ENCODE measurements at places on chromosomes 4 and X.
A peak's percentile ranks its signal among the peaks of the same experiment; 100 is the strongest.

- peak; percentile 48 for DNase-seq
Measured at GRCh38 chrX:123869488-123869887, 9.6 kb downstream of the XIAP start.

DNA sequence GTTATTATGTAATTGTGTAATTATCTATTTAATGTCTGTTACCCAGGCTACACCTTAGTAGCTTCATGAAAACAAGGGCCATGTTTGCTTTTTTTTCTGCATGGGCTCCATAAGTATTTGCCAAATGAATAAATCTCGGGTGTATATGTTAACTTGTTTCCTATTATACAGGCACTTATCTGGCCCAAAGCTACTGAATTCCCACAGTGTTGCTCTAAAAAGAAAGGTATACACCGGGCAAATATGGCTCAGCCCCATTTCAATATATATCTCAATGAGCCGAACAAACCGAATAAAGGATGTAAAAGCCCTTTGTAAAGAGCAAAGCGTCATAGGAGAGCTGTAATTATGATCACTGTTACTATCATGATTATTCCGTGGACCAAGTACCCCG is 767 bp downstream of the PAQR3 start:
- peak; percentile 8 for DNase-seq

DNA sequence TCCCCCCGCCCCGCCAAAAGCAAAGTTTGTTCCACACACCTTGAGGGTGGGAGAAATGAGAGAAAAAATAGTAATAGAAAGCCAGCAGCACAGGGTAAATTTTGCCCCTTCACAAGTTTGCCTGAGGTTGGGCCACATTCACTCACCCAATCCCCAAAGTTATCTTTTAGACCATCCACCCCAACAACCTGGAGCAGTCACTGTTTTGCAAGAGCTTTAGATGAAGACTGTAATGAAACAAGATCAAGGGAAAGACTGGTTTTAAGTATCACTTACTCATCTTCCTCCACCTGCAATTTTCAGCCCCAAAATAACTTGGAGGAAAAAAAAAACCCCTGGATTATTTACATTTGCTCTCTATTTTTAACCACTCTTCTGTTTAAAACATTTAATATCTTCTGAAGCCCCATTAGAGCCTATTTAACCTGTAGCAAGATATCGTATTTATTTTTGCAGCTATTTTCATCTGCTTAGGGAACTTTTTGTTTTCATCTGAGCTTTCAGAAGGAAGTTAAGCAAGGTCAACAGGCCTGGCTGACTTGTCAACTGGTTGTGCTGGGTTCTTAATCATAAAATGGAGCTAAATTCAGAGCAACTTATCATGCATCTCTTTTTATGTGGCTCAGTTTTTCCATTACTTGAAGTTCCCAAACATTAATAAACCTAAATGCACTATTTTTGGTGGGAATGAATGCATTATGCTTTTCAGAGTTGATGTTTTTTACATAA is 24.6 kb upstream of the TBL1X start:
- DNase-seq = no peak

DNA sequence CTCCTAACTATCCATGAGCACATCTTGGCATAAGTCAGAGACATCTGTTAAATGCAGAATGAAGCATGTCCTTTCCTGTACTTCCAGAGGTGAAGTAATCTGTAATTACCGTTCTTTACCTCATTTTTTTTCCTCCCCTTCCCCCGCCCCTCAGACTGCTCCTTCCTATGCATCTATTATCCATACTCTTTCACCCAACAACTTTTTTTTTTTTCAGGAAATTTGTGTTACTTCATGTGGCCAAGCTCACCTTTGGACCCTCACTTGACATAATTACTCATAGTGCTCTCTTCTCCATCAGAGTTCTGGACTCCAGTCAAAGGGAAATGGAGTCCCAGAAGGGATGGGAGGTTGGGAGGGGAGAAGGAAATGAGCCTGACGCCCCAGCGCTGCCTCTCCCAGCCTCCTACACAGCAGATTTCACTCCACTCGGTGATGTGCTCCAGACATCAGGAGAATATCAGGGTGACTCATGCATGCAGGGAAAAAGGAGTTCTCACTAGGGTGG is 568.8 kb downstream of the STIM2 start:
- peak; percentile 18 for DNase-seq

DNA sequence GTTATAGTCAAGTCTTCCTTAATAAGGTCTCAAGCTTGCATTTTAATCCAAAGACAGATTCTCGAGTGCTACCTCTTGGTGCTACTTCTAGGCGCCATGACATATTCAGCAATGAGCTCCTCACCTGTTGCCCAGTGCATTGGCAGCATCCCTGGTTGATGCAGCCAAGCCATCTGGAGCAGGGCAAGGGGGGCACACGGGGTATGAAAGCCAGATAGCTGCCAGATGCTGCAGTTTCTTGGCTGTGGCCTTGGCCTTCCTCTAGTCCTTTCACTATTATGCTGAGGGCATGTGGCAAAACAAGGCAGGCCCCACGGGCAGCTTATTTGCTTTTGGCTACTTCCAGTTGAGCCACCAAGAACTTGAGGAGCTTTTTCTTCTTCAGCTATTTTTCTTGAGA is 168.6 kb upstream of the PGRMC2 start:
- no peak for DNase-seq

DNA sequence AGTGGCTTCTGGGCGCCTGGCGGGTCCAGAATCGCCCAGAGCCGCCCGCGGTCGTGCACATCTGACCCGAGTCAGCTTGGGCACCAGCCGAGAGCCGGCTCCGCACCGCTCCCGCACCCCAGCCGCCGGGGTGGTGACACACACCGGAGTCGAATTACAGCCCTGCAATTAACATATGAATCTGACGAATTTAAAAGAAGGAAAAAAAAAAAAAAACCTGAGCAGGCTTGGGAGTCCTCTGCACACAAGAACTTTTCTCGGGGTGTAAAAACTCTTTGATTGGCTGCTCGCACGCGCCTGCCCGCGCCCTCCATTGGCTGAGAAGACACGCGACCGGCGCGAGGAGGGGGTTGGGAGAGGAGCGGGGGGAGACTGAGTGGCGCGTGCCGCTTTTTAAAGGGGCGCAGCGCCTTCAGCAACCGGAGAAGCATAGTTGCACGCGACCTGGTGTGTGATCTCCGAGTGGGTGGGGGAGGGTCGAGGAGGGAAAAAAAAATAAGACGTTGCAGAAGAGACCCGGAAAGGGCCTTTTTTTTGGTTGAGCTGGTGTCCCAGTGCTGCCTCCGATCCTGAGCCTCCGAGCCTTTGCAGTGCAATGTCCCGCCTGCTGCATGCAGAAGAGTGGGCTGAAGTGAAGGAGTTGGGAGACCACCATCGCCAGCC is at the start of gene ATOH1:
Gene ATOH1 (plus strand): TSS at position 422 of the 663 bp plus-strand sequence. CDS start 174 bp downstream, at position 596.
- DNase-seq = peak; percentile 44

DNA sequence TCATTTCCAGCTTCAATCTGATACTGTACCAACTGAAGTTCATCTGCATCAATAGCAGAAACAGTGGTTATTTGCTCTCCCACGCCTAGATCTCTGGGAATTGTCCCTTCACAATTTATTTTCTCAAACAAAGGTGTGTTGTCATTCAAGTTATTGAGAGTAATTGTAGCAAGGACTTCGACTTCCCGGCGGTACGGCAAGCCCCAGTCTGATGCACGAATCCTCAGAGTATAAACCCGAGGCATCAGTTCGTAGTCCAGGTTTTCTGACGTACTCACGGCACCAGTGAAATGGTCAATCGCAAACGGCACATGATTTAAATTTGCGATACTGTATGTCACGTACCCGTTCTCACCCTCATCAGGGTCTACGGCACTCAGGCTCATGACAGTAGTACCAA is 15.7 kb downstream of the FAT1 start:
- DNase-seq = no peak

DNA sequence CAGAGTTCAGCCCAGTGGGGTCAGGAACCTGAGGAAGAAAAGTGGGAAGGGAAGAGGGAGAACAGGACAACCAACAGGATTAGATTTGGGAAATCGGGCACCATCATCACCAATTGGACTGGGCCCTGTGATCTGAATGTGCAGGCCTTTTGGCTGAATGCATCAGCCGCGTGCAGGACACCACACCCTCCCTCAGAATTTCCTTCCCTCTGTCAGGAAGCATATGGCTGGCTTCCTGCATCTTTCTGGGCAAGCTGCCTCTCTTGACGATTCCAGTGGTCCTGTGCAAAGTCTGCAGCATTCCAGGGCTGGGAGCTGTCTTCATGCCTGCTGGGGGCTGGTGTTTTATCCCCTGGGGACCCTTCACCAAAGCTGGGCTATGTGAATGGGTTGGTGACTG is 16.4 kb downstream of the MAGEA4 start:
- no peak for DNase-seq

DNA sequence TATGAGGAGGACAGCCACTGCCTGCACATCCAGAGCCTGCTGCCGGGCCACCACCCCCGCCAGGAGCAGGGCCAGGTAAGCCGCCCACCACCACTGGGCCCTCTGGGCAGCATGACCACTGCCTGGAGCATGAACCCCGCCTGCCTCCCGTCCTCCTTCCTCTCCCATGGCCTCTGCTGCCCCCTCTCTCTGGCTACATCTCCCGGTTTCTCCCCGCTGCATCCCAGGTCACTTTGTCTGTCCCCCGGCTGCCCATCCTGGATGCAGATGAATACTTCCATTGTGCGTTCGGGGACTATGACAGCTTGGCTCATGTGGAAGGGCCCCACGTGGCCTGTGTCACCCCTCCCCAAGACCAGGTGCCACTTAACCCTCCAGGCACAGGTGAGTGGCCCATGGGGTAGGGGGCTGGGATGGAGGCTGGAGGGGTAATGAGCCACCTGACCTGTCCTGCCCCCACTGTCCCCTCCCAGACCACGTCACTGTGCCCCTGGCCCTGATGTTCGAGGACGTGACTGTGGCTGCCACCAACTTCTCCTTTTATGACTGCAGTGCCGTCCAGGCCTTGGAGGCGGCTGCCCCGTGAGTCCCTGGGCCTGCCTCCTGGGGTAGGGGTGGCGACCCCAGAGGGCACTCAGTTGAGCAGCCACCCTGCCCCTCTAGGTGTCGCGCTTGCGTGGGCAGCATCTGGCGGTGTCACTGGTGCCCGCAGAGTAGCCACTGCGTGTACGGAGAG is 6.0 kb downstream of the PLXNB3 start:
- no peak for DNase-seq

GRCh38 chrX:40209951-40210617 is 112.3 kb upstream of the BCOR start:
- DNase-seq = peak; percentile 63

DNA sequence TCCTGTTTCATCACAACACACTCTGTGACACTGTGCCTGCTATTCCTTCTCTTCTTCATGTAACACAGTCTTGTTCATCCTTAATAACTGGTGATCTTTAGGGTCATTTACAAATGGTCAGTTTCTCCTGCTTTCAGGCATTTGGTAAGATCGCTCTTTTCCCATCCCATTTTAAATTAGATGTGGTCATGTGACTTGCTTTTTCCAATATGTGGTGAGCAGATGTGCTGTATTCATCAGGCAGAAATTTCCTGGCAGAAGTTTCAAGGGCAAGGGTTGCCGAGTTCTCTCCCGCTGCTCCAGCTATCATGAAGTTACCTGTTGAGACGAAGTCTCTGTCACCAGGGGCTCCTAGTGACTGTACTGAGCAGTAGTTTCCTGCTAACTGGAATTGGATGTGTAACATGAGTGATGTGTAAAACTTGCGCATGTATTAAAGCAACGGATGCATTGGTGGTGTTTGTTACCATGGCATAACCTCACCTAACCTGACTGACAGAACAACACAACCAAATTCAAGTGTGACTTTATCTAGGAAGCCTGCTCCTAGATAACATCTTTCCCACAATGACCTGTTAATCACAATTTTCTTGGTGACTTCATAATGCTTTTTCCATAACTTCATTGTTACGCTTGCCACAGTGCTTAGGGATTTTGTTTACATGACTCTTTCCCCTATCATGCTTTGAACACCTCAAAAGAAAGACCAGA is 29.5 kb upstream of the BMPR1B start:
- DNase-seq = no peak

- DNase-seq = peak; percentile 72
Measured at GRCh38 chrX:13469963-13470684, 99.3 kb upstream of the EGFL6 start.

GRCh38 chrX:68834371-68835103 is 5.7 kb downstream of the EFNB1 start:
- DNase-seq = no peak

DNA sequence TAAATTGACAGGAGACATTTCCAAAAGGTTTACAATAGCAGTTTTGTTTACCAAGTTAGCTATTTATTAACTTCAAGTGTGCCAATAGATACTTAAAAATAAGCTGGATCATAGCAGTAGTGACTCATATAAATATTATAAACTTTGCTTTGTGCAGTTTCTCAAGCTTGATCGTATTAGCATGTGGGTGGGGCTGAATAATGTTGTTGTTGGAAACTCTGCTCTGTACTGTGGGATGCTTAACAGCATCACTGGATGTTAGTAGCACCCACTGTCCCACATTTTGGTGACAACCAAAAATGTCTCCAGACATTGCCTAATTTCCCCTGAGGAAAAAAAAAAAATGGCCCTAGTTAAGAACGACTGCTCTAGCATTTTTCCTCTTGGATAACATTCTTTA is 855.2 kb upstream of the ADGRL3 start:
- no peak for DNase-seq

DNA sequence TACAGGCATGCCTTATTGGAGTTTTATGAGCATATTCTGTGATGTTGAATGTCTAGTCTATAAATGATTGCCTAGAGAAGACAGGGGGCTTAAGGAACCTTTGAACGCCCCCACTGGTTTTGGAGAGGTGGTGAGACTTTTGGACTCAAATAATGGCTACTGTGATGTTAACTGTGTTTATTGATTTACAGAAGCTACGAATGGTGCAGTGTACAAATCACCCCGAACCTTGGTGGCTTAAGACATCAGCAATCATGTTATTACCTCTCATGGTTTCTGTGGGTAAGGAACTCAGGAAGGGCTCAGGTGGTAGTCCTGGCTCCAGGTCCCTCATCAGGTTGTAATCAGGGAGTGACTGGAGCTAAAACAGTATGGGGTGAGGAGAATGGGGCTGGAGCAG is 33.3 kb upstream of the APLN start:
- no peak for DNase-seq

DNA sequence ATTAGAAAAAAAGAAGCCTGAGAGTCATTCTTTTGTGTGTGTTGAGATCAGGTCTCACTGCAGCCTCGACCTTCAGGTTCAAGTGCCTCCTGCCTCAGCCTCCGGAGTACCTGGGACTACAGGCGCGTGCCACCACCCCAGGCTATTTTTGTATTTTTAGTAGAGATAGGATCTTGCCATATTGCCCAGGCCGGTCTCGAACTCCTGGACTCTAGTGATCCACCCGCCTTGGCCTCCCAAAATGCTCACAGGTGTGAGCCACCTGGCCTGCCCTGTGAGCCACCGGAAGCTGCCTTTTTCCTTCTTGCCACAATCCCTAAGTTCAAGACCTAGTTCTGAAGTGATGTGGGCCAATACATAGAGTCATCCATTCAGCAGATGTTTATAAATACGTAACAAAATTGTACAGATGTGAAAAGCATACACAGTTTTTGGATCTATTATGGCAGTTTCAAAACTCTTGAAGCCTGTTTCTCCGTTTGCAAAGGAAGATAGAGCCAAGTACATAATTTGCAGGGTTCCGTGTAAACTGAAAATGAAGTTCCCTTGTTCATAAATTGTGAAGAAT is 536 bp upstream of the CTSO start:
- no peak for DNase-seq

- DNase-seq = no peak
Measured at GRCh38 chr4:138448169-138448568, 206.0 kb upstream of the SLC7A11 start.

Measured in bronchial epithelial cell (primary cell).